ENCODE measurements at places on chromosomes 16 and 17.

- no peak for DNase-seq
Observed at GRCh38 chr17:57625957-57626356, 119.1 kb downstream of the CCDC182 start.

GRCh38 chr16:70663524-70664324 is 17.4 kb downstream of the IL34 start:
- DNase-seq: no peak

GRCh38 chr17:5809056-5809455 is 224.7 kb upstream of the NLRP1 start:
- no peak for DNase-seq

DNA sequence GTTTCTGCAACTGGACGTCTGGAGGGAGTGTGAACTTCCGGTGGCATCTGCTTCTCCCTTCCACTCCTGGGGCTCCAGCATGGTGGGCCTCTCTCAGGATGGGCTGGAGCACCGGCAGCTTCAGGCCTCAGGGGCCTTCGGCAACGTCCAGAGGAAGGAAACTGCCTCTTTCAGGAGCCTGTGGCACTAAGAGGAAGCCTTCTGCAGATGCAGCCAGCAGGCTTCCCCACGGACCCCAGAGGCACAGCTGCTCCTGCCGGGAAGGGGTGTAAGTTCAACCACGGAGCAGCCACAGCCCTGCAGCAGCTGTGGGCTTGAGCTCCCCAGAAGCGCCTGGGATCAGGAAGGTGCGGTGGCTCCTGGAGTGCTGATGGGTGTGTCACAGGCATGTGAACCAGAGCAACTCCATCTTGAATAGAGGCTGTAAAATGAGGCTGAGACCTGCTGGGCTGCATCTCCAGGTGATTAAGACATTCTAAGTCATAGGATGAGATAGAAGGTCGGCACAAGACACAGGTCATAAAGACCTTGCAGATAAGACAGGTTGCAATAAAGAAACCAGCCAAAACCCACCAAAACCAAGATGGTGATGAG is 50.8 kb upstream of the KLHDC4 start:
- peak; percentile 57 for DNase-seq

DNA sequence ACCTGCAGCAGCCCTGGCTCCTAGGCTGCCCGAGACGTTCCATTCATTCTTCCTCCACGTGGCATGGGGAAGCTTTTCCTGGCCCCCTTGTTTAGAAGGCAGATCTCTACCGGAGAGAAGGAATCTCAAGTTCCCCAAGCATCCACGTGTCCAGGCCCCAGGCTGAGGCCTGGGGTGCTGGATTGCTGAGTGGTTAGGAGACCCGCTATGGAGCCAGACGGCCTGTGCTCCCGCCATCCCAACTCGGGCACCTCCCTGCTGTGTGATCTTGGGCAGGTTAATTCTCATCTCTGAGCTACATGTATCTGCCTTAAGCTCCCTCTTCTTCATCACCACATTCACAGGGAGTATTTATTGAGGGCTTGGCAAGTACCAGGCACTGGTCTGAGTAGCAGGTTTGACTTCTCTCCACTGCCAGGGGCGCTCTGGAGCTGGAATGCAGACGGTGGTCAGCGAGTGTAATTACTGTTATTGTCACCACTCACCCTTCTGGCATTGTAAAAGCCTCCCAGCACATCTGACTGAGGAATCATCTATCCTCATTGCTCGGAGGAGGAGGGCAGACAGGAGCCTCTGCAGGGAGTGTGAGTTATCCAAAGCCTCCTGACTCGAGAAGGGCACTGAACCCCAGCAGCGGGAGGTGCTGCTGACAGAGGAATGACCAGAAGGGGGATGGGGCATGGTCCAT is 1.1 kb upstream of the ADGRG1 start:
- DNase-seq: peak; percentile 60

Data from hematopoietic multipotent progenitor cell treated with erythropoietin and hydrocortisone succinate and interleukin-3 and kit ligand, for 4 days (in vitro differentiated cells).